ENCODE measurements at places on chromosomes 12 and 14.

- DNase-seq = no peak
These were observed 39.2 kb upstream of the RPH3A start for GRCh38 chr12:112752303-112752702.

DNA sequence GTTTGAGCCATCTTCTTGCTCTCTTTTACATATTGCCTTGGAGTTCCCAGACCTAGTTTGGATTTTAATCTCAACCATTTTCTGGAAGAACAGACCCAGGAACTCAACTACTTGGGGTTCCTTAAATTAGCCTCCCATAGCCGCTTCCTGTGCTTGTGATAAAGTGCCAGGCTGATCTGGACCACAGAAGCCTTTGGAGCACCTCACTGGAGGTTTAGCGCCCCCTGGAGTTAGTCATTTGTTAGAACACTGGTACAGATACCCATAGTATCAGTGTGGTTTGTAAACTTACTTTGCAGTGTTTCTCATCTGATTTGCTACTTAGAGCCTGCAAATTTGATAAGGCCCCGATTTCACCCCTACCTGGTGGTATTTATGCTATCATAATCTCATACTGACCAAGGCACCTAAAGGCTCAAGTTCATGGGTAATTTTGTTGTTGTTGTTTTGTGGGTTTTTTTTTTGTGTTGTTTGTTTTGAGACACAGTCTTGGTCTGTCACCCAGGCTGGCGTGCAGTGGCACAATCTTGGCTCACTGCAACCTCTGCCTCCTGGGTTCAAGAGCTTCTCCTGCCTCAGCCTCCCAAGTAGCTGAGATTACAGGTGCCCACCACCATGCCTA is 3.7 kb downstream of the UNC119B start:
- peak; percentile 63 for DNase-seq

DNA sequence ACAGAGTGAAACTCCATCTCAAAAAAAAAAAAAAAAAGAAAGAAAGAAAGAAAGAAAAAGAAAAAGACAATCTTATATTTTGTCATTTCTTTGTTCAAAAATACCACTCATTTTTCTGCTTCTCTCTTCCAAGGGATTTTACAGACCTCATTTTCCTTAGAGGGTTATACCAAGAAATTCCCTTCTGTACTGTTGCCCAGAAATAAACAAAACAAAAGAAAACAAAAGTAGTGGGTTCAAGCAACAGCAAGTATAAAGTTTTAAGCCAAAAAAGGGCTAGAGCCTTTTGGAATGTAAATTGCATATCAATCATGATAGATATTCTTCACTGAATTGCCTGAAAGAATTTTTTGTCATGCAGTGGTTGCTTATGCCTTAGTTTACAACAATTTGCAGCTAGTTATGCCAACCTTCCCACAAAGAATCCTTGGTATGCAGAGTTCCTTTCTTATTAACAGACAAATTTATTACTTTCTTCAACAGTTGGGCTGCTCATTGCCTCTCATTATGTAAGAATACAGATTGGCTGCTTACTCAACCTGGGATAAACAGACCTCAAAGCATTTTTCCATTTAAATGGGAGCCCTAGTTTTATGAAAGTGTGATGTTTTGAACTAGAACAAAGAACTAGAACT is 129.1 kb upstream of the PPFIA2 start:
- DNase-seq = no peak

DNA sequence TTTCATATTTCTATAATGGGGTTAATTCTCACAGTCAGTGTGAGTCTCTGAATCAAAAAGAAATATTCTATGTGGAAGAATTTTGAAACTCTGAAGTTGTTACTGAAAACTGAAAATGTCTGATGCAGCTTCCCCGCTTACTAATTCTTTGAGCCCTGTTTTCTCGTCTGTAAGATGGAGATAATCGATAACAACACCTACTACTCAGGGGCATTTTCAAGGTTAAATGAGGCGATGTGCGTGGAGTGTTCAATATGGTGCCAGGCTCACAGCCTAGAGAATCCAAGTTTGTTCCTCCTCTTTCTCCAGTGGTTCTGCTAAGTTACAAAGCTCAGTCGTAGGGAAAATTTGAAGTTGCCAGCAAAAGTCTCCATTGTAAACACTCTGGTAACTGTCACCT is 391.4 kb downstream of the FUT8 start:
- no peak for DNase-seq

GRCh38 chr12:47955059-47955458 is 8.3 kb upstream of the TMEM106C start:
- DNase-seq = no peak

- no peak for DNase-seq
These were observed 3.7 kb upstream of the ZNF384 start for GRCh38 chr12:6692888-6693287.

DNA sequence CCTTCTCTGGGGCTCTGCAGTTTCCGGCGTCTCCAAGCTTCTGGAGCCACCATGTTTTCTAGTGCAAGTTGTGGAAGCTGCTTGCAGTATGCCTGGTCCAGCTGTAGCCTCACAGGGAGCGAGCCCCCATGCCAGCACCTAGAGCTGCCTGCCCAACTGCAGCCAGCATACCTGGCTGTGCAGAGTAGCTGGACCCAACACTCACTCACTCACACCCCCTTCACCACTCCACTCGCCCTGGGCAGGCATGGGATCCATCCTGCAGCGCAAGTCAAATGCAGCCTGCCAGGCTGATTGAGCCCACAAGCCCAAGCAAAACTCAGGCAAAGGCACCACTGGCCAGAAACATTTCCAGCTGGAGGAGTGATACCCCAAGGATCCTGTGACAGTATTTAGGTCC is 797.3 kb downstream of the SLC16A7 start:
- DNase-seq = no peak

DNA sequence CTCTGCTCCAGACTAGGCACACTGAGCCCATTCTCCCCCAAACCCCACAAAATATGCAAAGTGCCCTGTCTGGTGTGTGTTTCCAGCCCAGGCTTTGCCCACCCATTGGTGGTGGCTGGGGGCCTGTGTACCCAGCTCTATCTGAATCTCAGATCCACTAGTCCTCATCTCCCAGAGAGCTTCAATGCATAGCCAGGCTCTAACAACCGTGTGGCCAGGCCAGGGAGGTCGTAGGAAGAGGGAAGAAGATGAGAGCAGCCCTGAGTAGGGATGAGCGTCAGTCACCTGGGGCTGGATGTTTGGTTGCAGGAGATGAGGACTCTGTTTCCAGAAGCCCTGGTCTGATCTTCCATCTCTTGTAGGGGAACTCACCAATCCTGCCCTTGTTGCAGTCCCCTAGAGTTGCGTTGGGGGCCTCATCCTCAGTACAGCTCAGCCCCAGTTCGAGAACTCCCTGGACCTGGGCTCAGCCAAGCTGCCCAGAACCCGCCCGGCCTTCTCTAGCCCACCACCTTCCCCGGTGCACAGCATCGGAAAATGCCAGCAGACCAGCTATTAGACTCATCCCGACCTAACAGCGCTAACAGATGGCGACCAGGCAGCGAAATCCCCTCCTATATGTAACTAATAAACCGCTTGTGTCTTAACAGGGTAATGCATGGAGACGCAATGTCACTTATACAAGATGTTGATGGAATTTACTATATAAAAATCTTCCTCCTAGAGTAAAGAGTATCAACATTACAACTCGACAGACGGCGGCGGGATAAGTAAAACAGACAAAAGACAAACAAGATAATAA is 3.2 kb upstream of the LHX5 start:
- DNase-seq = no peak

DNA sequence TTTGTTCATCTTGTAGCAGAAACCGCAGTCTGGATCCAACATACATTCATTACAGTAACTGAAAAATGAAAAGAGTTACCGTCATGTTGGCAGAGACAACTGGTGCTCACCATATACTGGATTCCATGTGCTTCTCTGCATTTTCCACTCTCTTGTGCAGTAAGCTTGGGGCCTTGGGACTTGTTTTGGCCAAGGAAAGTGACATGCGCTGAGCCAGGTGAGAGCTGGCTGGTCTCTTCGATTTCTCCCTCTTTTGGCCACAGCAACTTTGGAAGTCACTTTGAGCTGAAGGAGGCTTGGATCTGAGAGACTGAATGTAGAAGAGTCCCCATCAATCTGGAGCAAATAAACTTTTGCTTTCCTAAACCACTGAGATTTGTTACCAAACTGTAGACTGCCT is 210.6 kb upstream of the ABCD2 start:
- no peak for DNase-seq

DNA sequence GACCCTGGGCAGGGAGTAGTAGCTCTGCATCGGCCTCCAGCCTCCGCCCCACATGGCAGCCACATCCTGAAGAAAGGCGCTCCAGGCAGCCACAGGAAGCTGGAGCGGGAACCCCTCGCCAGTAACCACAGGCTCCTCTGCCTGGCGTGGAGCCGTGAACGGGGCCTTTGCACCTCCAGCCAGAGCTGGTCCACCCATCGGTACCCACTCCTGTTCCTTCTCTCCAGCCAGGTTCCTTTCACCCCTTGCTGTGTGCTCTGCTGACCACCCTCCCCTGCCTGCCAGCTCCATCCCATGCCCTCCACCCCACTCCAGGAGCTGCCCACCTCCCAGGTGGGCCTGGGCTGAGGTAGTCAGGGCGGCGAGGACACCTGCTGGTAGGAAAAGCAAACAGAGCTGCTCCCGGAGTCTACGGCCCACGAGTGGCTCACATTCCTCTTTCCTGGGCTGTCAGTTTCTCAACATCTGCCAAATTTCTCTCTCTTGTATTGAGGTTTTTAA is 2.7 kb downstream of the TGFB3 start:
- DNase-seq = no peak

DNA sequence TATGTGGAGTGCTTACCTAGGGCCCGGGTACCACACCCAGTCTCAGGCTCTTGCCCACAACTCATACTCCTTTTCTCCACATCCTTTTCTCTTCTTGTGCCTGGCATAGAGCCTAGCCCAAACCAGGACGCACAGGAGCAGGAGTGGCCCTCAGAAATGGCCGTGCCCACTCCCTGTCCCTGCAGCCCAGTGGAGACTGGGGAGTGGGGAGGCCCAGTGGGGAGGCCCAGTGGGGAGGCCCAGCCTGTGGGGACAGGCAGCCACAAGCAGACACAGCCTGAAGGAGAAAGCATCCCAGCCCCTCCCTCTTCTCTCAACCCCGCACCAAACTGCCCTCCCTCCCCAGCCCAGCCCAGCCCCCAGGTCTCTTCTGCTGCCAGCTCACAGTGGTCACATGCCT is 196.8 kb downstream of the KIF26A start:
- DNase-seq = no peak

- DNase-seq = no peak
These were observed 12.4 kb downstream of the ITGA7 start for GRCh38 chr12:55695349-55695748.

GRCh38 chr14:100825713-100826331 is at the start of gene MEG3:
Gene MEG3 (plus strand): TSS chr14:100826118.
- DNase-seq = no peak

DNA sequence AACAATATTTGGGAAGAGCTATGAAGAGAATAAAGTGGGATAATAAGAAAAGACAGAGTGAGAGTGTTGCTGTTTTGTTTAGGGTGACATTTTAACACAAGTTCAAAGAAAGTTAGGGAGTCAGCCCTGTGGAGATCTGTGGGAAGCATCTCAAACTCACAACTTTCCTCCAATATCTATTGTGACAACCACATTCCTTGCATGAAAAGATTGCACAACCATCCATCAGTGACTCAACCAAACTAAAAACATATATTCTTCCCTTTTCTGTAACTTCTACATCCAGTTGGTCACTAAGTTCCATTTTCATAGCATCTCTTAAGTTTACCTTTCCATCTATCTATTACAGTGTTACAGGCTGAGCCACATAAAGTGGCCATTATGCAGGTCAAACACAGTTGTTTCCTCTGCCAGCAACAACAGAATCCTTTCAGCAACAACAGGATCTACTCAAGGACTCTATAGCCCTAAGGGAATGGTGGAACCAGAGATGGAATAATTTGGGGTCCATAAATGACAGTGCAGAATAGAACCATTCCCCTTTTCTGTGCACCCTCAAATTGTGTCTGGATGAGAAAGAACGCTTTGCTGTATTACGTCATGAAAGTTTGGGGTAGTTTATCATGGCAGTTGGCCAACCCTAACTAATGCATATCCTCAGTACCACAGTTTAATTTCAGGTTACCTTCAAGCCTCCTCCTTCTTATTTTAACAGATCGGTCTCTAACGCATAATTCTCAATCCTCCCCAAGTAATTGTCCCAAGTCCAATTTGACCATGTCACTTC is 118.8 kb downstream of the ST8SIA1 start:
- DNase-seq = no peak

- peak; percentile 47 for DNase-seq
These were observed 90.4 kb downstream of the MED13L start for GRCh38 chr12:116187151-116187511.

DNA sequence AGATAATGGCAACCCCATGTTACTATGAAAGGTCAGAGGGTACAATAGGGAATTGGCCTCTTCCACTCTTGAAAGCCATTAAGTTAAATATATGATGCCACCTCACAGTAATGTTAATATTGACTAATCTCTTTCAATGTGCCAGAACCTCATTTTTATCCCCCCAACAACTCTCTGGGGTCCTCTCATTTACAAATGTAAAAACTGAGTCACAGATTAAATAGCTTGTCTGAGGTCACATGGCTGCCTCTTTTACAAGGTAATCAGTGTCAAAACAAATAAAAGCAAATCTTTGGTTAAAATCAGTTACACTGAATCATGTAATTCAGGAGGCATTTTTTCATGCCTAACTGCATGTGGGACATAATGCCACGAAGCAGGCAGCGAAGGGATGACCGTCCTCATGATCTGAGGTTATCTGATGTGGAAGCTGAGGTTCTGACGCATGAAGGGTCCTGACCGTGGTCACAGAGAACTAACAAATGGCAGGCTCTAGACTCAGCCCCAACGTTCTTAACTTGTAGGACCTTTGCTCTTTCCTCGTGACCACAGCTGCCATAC is 78.5 kb downstream of the PTPN21 start:
- DNase-seq = no peak

GRCh38 chr12:49635656-49636055 is 12.3 kb downstream of the PRPF40B start:
- no peak for DNase-seq

GRCh38 chr12:125455556-125455955 is 390.3 kb downstream of the AACS start:
- DNase-seq = no peak

- no peak for DNase-seq
These were observed 3.1 kb downstream of the GPR33 start for GRCh38 chr14:31484754-31485153.

DNA sequence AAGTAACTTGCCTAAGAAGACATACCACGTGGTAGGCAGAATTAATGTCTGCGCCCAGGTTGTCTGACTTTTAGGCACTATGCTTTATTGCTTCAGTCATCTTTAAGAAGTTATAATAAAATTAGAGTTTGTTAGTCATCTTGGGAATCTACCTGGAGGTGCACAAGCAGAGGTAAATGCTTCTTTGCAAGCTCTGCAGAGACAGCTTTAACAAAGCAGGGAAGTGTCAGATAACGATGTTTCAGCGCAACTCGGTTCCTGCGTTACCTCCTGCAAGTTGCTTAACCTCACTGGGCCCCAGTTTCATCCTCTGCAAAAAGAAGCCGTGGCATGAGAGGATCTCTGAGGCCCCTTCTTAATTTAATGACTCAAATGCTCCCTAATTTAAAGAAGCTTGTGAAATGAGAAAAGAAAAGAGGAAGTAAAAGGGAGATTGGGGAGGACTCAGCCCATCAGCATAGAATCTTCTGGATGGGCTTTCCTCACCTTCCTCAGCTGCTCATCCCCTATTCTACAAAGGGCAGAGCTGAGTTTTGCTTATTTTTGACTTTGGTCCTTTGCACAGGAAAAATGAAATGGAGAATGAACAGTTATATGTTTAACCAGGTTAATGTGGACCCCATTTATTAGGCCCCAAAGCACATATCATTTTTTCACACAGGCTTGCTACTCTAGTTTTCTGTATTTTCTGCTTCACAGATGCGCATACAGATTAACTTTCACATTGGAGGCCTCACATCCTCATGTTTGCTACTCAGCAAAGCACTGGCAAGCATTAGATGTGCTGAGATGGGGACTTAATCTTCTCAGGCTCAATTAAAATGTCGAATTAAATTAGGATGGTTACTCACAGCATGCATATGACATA is 5.1 kb downstream of the ARHGDIB start:
- DNase-seq = no peak

Measured in DMS153 (cell line).